ENCODE measurements at places on chromosomes 12 and 14.

DNA sequence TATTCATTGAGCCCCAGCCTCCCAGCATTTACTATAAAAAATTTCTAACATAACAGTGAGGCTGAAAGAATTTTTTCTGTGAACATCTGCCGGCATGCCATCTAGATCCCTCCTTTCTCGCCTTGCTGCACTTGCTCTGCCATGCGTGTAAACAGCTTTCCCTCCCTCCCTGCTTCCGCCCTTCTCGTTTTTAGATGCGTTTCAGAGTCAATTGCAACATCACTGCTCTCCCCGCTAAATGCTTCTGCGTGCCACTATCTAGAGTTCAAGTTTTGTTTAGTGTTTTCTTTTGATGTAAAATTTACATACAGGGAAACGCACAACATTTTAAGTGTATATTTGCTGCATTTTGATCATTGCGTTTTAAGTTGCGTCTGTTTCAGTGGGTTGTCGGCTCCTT is 83.6 kb downstream of the CCDC92 start:
- no peak for DNase-seq

DNA sequence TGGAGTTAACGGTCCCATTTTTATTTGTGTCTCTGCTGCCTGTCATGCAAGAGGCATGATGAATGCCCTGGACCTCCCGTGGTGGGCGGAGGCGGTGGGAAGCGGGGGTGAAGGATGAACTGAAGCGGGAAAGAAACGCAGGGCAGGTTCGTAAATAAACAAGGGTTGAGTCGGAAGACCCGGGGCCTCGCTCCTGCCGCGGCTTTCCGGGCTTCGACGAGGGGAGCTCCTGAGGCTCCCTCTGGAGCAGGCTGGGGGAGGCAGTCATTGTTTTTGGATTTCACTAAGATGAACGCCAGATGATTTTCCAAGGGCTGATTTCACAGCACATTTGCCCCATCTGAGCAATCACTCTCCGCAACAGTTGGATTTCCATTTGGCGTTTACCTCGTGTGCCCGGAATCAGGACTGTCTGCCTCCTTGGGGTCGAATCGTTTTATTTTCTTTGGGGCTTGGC is 130.2 kb downstream of the SLC38A6 start:
- DNase-seq: no peak

GRCh38 chr12:26097046-26097878 is 27.6 kb downstream of the BHLHE41 start:
- DNase-seq: peak; percentile 64

- no peak for DNase-seq
These were observed 240.3 kb upstream of the PELI2 start for GRCh38 chr14:55877942-55878341.

DNA sequence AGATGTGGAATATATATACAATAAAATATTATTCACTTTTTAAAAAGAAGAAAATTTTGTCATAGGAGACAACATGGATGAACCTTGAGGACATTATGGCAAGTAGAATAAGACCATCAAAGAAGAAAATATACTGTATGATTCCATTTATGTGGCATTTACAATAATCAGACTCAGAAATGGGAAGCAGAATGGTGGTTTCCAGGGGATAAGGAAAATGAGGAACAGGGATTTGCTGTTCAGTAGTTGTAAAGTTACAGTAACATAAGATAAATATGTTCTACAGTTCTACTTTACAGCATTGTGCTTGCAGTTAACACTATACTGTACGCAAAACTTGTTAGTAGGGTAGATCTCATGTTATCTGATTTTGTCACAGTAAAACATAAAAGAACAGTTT is 1271.0 kb downstream of the LRFN5 start:
- no peak for DNase-seq

DNA sequence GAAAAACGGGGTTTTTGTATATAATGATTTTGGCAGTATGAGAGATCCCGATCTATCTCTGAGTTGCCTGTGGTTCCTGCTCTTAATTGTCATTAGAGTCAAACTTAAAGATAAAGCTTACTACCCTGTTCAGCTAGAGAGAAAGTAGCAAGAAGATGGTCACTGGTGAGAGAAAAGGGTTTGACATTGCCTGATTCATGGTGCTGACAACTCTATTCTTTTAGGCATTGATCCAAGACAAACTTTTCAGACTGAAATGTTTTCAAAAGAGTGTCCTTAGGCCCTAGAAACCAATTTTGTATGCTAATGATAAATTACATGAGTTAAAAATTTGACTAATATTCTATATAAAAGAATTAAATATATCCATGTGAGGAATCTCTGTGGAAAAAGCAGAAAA is 35.1 kb downstream of the PELI2 start:
- DNase-seq: no peak

- no peak for DNase-seq
These were observed 100.0 kb downstream of the PIWIL1 start for GRCh38 chr12:130437555-130438242.

GRCh38 chr14:62301911-62302310 is 539.7 kb downstream of the SNAPC1 start:
- DNase-seq: no peak

DNA sequence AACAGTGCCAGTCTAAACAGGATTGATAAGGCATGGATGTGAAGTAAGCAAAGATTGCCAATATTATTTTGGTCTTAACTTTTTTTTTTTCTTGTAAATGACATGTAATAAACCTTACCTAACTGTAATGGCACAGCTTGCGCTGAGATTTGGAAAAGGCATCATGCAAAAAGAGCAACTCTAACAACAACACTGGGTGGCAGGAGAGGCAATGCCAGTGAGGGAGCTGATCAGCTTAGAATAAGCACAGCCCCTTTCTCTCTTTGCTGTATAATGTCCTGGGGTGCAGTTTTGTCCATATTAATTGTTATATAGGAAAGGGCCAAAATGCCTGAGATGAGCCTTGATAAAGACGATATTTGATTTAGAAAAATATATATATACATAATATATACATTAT is 1589.7 kb upstream of the FLRT2 start:
- no peak for DNase-seq

GRCh38 chr14:104321088-104321801 is 182.9 kb downstream of the KIF26A start:
- DNase-seq: no peak

GRCh38 chr14:100413699-100414098 is 90.6 kb downstream of the SLC25A47 start:
- DNase-seq: no peak

GRCh38 chr12:103178366-103179080 is 221.0 kb downstream of the ASCL1 start:
- DNase-seq: no peak

GRCh38 chr14:87067591-87067990 is 925.4 kb downstream of the GALC start:
- DNase-seq: no peak

- no peak for DNase-seq
These were observed 91.8 kb upstream of the KCNA1 start for GRCh38 chr12:4817880-4818279.

- DNase-seq: peak; percentile 87
These were observed 5.5 kb upstream of the GPR68 start for GRCh38 chr14:91249841-91250616.

GRCh38 chr12:97944576-97944975 is 482.0 kb downstream of the RMST start:
- DNase-seq: no peak

DNA sequence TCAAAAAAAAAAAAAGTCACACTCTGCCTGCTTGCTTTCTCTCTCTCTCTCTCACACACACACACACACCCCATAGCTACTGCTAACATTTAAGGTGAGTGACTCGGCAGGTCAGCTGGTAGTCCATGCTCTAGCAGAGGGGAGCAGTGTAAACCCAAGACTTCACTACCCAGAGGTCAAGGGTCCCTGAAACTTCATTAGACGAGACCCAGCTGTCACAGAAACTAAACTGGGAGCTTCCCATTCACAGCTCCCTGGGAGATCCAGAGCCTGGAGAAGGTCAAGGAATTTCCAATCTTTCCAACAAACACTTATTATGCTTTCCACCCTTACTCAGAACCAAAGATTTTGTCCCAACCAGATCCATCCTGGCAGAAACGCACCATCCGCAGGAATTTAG is 33.2 kb downstream of the CKAP4 start:
- DNase-seq: no peak

DNA sequence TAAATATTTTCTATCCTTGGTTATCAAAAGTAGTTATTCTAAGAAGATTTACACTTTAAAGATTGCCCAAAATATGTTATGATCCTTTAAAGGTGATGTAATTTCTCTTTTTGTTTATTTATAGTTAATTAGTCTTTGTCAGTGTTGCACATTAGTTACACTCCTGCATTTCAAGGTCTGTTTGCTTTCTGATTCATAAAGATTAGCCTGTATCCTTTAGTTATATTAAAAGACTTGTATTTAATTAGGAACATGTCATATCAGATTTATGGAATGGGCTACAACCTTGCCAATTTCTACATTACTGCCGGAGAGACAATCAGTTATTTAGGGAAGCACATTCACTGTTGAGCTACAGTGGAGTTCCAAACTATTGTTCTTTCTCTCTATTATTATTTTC is 3.5 kb downstream of the EPYC start:
- DNase-seq: no peak

- DNase-seq: no peak
These were observed 193.9 kb upstream of the DDHD1 start for GRCh38 chr14:53346988-53347387.

GRCh38 chr14:96745500-96746051 is 51.6 kb upstream of the VRK1 start:
- DNase-seq: no peak

DNA sequence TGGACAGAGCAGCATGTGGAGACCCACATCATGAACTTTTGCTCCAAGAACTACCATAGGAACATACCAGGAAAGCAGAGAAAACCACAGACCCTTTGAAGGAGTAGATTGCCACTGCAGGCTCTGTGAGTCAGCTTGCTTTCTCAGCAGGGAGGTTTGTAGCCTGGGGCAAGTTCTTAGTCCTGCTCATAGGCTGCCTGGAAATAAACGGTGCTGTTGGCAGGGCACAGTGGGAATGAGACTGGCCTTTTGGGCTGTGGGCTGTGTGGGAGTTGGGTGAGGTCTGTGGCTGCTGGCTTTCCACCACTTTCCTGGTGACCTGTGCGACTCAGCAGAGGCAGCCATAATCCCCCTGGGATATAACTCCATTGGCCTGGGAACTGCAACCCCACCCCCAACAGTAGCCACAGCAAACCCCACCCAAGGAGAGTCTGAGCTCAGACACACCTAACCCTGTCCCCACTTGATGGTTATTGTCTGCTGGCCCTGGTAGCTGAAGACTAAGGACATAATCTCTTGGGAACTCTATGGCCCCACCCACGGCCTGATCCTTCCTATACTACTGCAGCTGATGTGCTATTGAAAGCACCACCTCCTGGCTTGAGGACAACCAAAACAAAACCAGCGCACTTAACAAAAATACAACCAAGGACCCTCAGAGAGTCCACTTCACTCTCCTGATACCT is 192.1 kb upstream of the GARIN6 start:
- DNase-seq: no peak

- no peak for DNase-seq
These were observed 32.3 kb downstream of the FRS2 start for GRCh38 chr12:69502345-69503081.

GRCh38 chr14:92459030-92459949 is 54.3 kb upstream of the RIN3 start:
- no peak for DNase-seq

- DNase-seq: no peak
These were observed 657.3 kb downstream of the BCL11B start for GRCh38 chr14:98614741-98615140.

DNA sequence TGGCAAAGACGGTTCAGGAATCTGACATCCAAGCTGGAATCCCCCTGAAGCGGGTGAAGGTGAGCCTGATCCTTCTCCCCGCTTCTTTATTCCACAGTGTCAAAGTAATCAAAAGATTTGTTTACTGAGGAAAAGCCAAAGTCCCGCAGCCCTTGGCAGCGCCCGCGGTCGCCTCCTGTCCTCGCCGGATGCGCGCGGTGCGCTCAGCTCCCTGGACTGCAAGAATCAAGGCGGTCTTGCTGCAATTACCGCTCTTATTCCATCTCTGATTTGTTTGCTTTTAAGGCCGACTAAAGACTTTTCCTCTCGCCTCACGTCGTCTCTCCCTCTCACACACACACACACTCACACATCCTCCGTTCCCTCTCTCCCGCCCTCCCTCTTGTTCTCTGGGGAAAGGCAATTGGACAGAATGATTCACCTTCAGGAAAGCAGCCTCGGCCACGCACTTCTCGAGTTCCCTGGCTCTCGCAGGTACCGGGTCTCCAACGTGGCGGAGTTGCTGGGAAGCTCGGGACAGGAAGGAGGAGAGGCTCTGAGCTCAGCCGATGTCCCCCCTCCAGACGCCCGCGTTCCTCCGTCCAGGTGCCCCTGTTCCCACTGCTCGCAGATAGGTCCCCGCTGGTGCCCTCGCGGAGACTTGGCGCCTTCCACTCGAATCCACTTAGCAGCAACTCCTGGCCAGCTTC is 68.6 kb upstream of the USP15 start:
- peak; percentile 8 for DNase-seq

- no peak for DNase-seq
These were observed 194.6 kb upstream of the PRMT8 start for GRCh38 chr12:3296409-3296701.

- DNase-seq: no peak
These were observed 746 bp upstream of the DUSP16 start for GRCh38 chr12:12563290-12563928.

DNA sequence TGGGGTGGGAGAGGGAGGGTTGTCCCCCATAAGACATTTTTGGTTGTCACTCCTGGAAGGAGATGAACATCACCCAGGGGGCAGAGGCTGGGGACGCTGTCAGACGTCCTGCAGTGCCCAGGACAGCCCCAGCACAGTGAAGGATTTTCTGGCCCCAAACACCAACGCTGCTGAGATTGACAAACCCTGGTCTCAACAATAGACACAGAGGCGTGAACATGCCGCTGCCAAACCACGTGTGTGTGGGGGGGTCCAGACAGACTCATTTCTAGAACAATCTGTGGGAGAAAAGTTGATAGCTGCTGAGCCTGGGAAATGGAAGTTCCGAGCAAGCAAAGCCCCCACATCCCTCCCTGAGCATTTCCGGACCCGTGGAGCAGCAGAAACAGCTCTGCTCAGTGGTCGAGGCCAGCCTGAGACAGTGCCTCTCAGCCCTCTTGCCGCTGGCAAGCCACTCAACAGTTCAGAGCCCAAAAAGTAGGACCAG is 43.8 kb upstream of the CLMN start:
- DNase-seq: no peak
